ENCODE measurements at places on chromosomes 5 and 9.
A peak's percentile ranks its signal among the peaks of the same experiment; 100 is the strongest.

DNA sequence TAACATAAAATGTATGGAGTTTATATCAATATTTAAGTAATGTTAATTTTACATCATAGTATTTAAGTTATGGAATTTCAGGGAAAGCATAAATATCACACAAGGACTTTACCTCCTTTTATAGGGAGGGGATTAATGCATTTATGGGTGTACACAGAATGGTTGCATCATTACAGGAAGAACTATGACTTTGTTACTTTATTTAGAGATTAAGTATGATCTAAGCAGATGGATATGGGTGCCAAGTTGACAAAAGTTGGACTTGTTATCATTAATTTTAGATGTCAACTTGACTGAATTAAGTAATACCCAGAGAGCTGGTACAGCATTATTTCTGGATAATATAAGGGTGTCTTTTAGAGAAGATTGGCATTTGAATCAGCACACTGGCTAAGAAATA lies 160.5 kb upstream of the CDH10 start:
- no peak for DNase-seq

DNA sequence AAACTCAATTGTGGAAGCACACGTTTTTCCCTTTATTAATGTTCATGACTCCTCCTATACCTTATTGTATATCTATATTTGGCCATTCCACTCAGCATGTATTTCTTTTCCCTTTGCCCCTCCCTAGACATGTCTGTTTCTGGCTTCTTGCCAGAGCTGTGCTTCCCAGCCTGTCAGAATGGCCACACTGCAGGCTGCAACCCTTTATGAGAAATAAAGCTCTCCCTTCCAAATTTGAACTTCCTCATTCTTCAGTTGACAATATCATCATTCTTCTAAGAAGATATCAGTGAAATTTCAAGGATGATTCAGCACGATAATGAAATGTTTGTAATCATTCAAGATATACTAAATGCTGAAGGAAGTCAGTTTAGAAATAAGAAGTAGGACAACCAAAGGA lies 107.6 kb upstream of the PRSS3 start:
- no peak for DNase-seq

- peak; percentile 97 for DNase-seq
Measured at GRCh38 chr5:69166686-69167492, at the start of gene CCNB1. TSS of gene CCNB1 (plus strand) at chr5:69167150. CDS start at chr5:69167263, 113 bp downstream.

DNA sequence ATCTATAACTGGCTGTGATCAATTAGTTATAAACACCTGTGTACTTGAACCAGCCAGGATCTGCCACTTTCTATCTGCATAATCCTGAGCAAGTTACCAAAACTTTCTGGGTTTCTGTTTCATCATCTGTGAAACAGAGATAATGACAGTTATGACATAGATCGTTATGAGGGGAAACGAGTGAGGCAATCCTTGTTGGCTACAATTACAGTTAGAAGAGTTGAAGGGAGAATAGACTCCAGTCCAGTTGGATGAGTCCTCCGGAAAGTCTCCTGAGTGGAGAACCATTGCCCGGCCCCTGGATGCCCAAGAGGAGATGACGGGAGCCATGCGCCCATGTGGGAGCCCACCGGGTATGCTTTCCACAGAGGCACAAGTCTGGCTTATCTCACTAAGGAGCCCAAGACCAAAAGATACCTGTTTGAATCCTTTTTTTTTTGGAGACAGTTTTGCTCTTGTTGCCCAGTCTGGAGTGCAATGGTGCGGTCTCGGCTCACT lies 4.5 kb downstream of the PDE6A start:
- no peak for DNase-seq

GRCh38 chr5:7925961-7926695 lies 57.2 kb downstream of the MTRR start:
- DNase-seq = no peak

DNA sequence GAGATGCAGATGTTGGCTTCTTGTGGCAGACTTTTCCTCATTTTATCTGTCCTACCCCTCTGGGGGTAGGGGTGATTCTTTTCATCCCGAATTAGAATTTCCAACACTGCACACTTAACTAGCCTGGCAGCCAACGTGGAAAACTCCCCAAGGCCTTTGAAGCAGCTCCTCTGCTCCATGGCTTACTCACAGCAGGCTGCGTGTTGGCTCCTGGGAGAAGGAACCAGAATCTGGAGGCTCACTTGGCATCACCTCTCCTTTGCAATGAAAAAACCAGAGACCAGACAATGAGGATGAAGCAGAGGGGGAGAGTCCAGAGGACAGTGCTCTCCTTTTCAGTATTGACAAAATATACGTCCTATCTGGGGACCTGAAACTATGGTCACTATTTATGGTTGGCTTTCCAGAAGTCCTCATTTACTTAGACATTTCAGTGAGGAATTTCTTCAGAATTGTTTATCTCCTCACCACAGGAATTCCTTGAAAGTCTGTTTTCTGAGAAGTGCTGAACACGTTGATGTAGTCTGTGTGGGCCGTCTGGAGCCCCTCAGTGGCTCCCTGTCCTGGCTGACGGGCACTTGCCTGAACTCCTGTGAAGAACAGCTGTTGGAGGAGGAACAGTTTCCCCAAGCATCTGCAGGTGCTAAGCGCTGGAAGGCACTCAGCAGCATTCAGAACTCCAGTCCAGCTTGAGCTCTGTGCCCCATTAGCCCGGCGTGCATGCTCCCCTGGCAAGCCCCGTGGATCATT lies 231.3 kb downstream of the RFK start:
- DNase-seq = no peak

GRCh38 chr5:141430332-141431113 lies at the start of gene PCDHGA12:
TSS of gene PCDHGA12 (plus strand) at chr5:141430507. CDS start at chr5:141430760, 253 bp downstream.
- no peak for DNase-seq

DNA sequence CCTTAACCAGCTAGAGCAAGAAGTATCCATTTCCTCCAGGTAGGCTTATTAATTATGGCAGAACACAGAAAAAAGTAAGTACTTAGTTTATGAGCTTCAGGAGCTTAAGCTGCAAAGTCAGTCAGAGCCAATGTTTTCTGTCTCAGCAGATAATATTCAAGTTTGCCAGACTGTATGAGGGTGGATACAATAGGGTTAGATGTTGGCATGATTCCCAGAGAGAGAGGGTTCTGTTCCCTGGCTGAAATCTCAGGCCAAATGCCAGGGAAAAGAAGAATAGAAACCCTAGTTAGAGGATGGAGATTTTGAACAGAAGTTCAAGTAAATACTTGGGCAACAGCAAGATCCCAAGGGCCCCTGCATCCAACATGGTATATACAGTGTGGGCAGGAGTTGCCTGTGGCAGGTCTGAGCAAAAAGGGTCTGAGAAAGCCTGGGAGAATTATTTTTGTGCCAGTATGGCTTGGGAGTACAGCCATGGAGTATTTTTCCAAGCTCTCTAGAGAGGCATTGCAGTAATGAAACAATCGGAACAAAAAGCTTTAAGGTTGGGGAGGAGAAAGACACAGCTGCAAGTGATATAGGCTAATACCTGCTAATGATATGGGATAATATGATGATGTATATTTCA lies 31.0 kb upstream of the ISOC1 start:
- peak; percentile 8 for DNase-seq

DNA sequence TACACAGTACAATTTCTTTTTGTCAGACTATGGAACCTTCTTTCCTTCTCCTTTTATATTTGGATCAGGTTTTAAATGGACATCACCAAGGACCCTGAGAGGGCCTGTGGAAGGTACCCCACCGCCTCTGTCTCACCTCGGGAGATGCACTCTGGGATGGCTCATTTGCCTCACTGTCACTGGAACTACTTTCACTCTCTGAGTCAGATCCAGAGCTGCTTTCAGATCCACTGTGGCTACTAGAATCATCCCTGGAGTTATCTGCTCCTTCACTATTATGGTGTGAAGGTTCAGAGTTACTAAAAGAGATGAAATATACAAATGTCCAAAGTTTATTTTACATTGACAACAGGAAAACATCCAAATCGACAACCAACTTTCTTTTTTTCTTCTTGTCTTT lies 24.6 kb downstream of the LEAP2 start:
- DNase-seq = no peak

GRCh38 chr9:137721899-137722298 lies 103.1 kb downstream of the EHMT1 start:
- DNase-seq = no peak

GRCh38 chr5:171715551-171715950 lies 70.1 kb upstream of the SMIM23 start:
- no peak for DNase-seq

DNA sequence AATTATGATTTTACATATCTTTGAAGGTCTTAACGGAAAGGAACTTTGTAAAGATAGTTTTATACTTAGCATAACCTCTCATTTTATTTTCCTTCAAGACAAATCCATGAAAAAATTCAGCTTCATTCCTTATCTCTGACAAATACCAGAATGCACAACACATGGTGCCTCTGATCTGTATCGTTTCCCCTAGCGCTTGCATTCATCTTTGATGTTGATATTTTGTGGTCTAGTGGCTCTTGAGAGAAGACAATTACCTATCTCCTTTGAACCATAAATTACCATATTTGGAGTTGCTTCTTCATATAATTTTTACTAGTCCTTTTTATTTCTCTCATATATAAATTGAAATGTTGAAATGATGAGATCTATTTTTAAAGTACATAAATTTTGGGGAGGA lies 551.3 kb downstream of the PDE4D start:
- DNase-seq = no peak

- no peak for DNase-seq
Measured at GRCh38 chr5:24142341-24142740, 502.4 kb downstream of the CDH10 start.

DNA sequence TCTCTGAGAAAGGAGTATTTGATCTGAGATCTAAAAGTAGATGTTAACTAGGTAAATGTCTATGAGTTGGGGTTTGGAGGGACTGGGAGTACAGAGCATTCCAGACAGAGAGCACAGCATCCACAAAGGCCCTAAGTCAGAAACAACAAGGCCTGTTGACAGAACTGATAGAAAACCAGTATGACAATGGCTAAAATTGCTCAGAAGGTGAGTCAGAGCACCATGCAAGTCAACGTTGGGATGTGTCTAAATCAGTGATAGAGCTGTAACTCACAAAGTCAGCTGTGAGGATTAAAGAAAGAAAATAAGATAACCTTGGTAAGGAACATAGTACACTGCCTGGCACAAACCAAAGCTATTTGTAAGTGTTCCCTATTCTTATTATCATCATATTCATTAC lies 124.0 kb downstream of the CETN3 start:
- DNase-seq = no peak

GRCh38 chr5:161921781-161922180 lies 73.9 kb downstream of the GABRA1 start:
- DNase-seq = no peak

GRCh38 chr5:100708645-100709171 lies 173.5 kb downstream of the FAM174A start:
- DNase-seq = no peak

DNA sequence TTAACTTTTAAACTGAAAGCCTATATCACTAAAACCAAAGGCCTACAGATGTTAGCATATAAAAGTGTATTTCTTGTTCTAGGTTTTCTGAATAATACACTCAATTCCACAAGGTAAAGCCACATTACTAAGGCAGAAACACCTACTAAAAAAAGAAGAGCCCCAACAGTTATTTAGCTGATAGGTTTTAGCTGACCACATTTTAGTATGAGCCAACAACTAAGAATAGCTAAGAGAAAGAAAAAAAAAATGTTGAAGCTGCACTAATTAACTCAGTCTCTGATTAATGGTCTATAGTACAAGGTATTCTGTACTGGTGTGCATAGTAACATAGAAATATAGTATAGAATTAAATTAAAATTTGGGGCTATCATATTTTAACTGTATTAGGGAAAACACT lies 23.5 kb downstream of the ZFR start:
- DNase-seq = no peak

GRCh38 chr9:36976371-36977030 lies 57.6 kb downstream of the PAX5 start:
- no peak for DNase-seq

- no peak for DNase-seq
Measured at GRCh38 chr5:37002176-37002751, 125.7 kb downstream of the NIPBL start.

GRCh38 chr5:114727358-114727757 lies 365.5 kb downstream of the KCNN2 start:
- DNase-seq = no peak

GRCh38 chr9:81902196-81902595 lies 26.0 kb upstream of the SPATA31D4 start:
- no peak for DNase-seq

- no peak for DNase-seq
Measured at GRCh38 chr5:157740229-157740610, 3.3 kb upstream of the LSM11 start.

- DNase-seq = peak; percentile 85
Measured at GRCh38 chr9:110183208-110184145, 24.5 kb downstream of the C9orf152 start.

DNA sequence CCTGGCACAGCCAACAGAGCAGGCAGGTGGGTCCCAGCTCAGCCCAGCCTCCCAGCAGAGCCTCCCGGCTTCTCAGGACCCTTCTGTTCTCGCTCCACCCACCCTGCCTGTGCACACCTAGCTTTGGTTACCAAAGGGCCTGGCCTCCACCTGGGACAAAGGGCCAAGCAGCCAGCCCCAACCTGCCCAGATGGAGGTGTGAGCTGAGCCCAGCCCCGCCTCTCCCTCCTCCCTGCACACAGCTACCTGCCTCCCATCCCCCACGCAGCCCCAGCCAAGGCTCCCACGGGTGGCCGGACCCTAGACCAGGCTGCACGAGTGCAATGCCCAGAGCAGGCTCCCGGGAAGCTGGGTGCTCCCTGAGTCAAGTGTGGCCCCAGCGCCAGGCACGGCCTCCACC lies 5.6 kb downstream of the TPRN start:
- no peak for DNase-seq

GRCh38 chr5:120848883-120849282 lies 384.8 kb downstream of the PRR16 start:
- no peak for DNase-seq

- DNase-seq = no peak
Measured at GRCh38 chr9:91157883-91158282, 203.8 kb downstream of the AUH start.

- DNase-seq = no peak
Measured at GRCh38 chr5:83049370-83049885, 27.8 kb downstream of the TMEM167A start.

DNA sequence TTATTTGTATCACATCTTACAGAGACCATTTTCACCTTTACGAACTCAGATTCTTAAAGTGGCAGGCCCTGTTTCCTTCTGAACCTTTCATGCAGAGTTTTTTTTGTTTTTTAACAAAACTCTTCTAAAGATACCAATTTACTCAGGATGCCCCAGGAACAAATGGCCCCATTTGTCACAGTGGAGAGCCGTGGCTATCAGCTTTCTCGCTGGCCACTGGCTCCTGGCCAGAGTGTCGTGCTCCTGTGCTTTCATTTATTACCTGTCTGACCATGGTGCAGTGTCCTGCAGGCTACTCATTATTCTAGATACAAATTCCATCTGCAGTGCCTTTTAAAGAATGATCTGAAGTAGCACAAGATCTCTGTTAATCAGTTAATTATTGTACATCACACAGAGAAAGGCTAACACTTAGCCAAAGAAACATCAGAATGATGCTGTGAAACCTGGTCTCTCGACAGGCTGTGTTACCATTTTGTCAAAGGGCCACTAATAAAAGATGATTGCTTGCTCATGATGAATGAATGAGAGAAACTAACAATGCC lies 27.8 kb downstream of the ADRA1B start:
- DNase-seq = no peak

GRCh38 chr5:143395638-143396352 lies 7.7 kb downstream of the NR3C1 start:
- no peak for DNase-seq

GRCh38 chr5:149632311-149633251 lies 51.3 kb downstream of the ARHGEF37 start:
- DNase-seq = no peak
